ENCODE measurements at places on chromosomes 13 and 19. TPM values are rescaled to one million over a fixed set of nuclear protein-coding genes. Genes with fewer than 3 reads are reported as not detected.

TPM4 gene
- total RNA-seq, result 314 TPM

CD70 gene
- not detected for total RNA-seq

SPATA13 gene
- 2.0 TPM for total RNA-seq

PLIN5 gene
- total RNA-seq, result not detected

MAP4K1 gene
- total RNA-seq, result not detected

PTH2 gene
- not detected for total RNA-seq

Data from placental epithelial cell (primary cell).